ENCODE measurements at places on chromosomes 2 and 18.

GRCh38 chr2:96816836-96817702 is 1.0 kb downstream of the CNNM3 start:
- DNase-seq, result no peak

- DNase-seq, result no peak
Measured at GRCh38 chr18:12031846-12032245, 50.5 kb downstream of the IMPA2 start.

DNA sequence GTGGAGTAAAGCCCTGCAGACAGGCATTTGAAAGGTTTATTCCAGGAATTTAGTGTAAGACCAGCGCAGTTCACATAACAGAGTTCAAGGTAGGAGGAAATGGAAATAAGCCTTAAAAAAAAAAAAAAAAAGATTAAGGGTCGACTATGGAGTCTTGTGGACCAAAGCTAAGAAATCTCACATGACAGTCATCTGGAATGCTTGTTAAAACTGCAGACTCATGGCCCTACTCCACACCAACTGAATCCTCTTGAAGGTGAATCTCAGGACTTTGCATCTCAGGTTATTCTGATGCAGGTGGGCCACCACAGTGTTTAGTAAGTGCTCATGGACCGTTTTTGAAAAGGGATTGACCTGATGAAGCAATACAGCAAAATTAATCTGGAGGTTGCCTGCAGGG is 8.8 kb downstream of the TTLL4 start:
- DNase-seq, result no peak

- DNase-seq, result no peak
Measured at GRCh38 chr2:110783196-110783873, 51.0 kb downstream of the ACOXL start.

DNA sequence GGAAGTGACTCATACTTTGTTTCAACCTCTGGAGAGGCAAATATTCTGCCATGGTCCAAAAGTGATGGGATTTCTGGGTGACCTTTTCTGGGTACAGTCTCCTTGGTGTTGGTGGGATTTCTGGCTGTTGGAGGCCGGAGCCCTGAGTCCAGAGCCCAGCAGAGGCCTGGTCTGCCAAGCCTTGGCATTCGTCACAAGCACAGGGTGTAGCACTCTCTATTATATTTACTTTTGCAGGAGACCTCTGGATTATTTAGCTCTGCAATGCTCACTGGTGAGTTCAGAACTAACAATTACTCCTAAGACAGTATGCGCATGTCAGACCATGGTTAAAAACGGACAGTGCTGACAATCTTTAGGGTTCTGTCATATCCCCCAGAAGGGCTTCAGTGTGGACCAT is 201.6 kb upstream of the TWIST2 start:
- DNase-seq, result no peak

GRCh38 chr2:238688193-238689153 is 159.4 kb upstream of the TWIST2 start:
- no peak for DNase-seq

DNA sequence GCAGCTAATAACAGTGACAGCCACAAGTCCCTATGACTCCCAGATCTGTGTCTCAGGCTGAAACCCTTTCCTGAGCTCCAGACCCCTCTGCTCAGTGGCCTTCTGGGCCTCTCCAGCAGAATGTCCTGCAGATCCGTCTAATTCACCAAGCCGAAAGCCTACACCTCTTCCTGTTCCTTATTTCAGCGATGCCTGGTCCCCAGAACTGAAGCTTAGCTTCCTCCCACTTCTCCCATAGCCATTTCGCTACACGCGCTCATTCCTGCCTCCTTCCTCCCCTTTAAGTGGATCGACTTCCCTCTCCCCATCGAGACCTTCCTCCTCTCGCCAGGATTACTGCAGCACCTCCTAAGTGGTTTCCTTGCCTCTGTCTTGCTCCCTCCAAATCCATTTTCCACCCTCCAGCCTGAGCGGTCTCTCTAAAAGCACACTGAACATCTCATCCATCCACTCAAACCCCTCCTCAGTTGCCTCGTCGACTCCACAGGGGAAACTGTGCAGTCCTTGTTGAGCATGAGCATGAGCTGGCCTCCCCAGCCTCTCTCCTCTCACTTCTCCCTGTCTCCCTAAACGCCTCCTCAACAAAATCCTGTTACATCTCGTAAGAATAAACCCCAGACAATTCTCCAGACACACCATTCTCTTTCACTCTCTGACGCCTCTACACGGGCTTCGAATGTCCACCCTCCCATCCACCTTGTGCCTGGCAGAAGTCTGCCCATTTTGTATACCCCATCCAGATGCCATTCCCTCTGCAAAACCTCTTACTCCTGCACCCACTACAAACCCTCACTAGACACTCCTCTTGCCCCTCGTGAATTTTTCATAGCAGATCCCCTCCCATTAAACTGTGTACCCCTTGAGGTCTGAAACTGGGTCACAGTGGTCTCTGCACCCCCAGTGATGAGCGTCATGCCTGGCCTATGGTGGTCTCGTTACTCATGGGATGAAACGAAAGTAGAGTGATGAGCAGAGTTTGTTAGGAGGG is 232.6 kb downstream of the ATAD2B start:
- DNase-seq, result no peak

DNA sequence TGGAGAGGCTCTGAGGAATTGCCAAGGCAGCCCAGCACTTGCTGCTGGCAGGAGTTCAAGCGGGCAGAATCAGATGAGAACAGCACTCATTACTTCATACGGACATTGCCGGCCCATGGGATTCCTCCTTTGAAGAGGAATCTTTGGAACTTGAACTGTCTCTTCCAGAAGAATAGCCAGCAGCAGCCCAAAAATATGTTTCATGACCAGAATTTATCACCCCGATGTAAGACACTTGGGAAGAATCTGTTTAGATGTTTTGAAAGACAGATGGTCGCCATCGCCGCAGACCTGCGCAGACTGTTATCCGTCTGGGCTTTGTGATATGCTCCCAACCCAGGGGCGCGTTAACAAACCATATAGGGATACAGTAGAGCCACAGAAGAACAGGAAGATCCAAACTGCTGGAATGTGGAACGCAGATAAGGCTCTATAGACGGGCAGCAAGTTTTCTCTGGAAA is 3.7 kb upstream of the ADI1 start:
- DNase-seq, result no peak

- DNase-seq, result no peak
Measured at GRCh38 chr2:86557836-86558235, 5.4 kb downstream of the CHMP3 start.

- no peak for DNase-seq
Measured at GRCh38 chr2:169348321-169349024, 13.9 kb downstream of the LRP2 start.

GRCh38 chr2:86003967-86004366 is 101.7 kb downstream of the POLR1A start:
- DNase-seq, result no peak

- peak; percentile 84 for DNase-seq
Measured at GRCh38 chr2:157443795-157444640, at the start of gene CYTIP. TSS of gene CYTIP (minus strand) at chr2:157444089. CDS start at chr2:157444020, 69 bp downstream.

GRCh38 chr18:6737833-6738232 is 8.3 kb downstream of the ARHGAP28 start:
- no peak for DNase-seq

DNA sequence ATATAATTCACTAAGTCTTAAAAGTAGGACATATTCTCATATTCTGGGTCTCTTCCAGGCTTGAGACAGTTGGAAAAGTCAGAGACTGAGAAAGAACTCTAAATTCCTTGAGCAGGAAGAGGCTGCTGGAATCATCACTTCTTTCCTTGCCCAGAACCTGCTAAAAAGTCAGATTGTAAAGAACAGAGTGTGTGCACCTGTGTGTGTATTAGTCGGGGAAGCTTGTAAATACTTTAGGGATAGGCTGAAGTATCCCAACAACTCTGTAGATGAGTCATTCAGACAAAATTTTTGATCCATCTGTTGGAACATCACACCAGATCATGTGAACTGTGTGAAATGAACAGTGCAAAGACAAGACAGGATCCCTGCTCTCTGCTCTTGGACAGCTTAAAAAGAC is 16.1 kb downstream of the GAREM1 start:
- DNase-seq, result no peak

DNA sequence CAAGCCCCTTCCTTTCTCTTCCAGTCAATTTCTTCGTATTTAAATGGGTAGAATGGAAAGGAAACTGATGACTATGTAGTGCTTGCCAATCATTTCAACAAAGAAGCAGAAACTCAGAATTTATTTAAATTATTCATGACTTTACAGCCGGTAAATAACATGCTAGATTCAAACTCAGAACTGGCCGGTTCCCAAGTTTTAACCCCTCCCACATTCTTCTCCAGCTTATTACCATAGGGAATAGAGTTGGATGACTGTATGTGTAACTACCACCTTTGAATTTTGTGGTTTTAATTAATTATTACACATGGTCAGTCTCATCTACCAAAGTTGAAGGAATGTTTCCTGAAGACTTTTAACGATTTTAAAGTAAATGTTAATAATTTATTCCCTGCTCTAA is 819.3 kb upstream of the LRATD1 start:
- no peak for DNase-seq

- DNase-seq, result no peak
Measured at GRCh38 chr2:192749611-192750200, 555.0 kb upstream of the TMEFF2 start.

DNA sequence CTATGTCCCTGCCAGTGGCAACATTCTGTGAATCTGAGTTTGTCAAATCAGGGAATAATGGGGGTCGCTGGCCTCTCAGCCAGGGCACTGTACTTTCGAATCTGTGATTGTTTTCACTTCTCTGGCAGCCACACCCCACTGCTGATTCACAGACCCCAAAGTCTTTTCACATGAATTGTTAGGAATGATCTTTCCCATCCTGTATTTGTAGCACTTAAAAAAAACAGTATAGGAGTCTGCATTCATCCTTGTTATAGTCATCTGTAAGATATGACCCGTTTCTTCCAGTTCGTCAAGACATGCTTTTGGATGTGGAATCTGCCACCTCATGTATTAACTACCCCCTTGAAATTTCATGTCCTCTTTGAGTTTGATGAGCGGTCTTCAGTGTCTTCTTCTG is 928 bp downstream of the NAGK start:
- DNase-seq, result no peak

All from CD4-positive, alpha-beta T cell treated with Interleukin-21 for 1 hour (primary cell).